Body of pancreas (tissue), 4 donors: ENCODE measurements at places on chromosomes 11 and 22. TPM values are rescaled to one million over a fixed set of nuclear protein-coding genes. Genes with fewer than 3 reads are reported as not detected.

The PLAAT4 gene
- total RNA-seq, result 14.5 TPM

The LUZP2 gene
- total RNA-seq, result not detected

The TRIM49 gene
- total RNA-seq, result not detected

The SLC16A8 gene
- total RNA-seq, result not detected

GRCh38 chr11:119912229-119912628, 183.2 kb upstream of the NECTIN1 start:
- DNase-seq, result no peak

DNA sequence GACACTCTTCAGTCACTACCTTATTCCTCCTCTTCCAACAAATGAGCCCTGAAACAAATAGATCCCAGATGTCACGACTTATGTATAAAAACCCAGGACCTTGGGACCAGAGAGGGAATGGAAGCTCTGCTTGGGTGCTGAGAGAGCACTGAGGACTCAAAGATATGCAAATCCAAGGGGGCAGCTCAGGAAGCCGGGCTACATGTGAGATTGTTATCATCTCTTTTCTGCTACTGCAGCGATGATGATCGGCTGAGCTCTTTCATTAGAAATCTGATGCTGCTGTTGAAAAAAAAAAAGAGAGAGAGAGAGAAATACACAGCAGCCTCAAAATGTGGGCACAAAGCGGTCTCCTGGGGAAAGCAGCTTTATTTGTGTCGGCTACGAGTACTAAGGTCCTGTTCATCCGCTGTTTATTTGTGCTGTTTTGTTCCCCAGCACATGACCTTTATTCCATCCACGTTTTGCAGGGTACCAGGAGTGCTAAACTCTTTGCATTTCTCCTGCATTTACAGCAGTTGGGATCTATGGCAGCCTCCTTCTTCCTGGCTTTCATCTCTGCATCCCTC, 120.2 kb downstream of the TRIM29 start:
- DNase-seq, result no peak

DNA sequence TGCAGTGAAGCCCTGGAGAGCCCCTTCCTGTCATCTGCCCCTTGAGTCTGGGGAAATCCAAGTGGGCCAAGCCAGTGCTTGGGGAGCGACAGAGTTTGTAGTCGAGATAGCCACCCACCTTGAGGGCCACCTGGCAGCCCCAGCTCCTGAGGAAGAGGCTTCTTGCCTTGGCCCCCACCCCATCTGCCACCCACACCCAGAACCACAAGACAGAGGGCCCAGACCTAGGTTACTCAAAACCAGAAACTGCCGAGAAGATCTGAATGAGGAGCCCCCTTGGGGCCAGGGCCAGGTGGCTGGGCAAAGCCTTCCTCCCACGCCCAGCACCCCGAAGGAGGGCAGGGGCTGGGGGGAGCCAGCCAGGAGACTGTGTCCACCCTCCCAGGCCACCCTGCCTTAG, 18.8 kb upstream of the PRR5 start:
- no peak for DNase-seq

- no peak for DNase-seq
These were observed 52.2 kb downstream of the TIMP3 start for GRCh38 chr22:32853662-32854061.

DNA sequence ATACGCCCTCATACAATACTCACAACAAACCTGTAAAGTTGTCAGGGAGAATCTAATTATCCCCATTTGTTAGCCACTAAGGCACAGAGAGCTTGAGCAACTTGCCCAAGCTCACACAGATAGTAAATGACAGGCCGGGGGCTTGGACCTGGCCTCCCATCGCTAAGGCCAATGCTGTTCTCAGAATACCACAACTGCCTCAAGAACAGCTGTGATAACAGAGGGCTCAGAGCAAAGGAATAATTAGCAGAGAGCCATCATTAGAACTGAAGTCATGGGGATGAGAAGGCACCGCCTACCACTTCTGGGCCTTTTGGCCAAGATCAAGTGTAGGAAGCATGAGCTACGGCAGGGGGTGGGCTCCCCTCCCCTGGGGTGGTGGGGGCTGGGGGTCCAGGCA, 98.6 kb downstream of the FEZ1 start:
- DNase-seq, result no peak

- DNase-seq, result no peak
These were observed 235.8 kb downstream of the SWAP70 start for GRCh38 chr11:9899676-9900075.

DNA sequence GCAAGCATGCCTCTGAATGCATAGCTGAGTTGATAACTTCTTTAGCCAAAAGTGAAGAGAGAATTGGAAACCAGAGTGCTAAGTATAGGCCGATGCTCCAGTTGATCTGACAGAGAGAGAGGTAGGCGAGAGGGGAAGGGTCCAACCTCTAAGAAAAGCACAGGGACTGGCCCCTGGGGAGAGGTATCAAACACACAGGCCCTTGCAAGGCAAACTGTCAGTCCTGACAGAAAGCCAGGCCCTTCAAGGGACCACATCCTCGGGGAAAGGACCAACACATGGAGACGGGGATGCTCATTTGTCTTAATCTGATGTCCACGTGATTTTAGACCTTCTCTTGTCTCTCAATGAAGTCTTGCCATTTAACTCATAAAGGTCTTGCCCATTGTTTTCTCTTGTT, 43.9 kb upstream of the SPATA19 start:
- DNase-seq, result no peak
